ENCODE measurements at places on chromosomes 7 and 10.

DNA sequence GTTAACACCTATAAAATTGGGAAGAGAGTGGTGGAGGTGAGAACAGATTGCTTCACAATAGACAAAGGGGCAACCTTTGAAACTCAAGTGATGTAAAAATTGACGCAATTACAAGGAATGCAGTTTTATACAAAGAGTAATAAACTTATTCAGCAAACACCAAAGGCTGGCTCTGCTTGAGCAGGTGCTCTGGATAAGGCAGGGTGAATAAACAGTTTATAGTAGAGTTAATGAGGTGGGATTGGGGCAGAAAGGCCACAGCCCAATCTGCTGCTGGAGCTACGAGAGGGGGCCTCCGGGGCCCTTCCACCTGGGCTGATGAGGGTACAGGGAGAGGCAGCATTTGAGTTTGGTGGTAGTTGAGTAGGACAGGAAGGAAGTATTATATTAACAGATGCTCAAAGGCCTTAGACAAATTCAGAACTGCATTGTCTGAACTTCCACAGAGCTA lies 6.0 kb downstream of the MUC12 start:
- no peak for DNase-seq

GRCh38 chr7:85516675-85517074 lies 329.8 kb upstream of the SEMA3D start:
- DNase-seq: no peak

DNA sequence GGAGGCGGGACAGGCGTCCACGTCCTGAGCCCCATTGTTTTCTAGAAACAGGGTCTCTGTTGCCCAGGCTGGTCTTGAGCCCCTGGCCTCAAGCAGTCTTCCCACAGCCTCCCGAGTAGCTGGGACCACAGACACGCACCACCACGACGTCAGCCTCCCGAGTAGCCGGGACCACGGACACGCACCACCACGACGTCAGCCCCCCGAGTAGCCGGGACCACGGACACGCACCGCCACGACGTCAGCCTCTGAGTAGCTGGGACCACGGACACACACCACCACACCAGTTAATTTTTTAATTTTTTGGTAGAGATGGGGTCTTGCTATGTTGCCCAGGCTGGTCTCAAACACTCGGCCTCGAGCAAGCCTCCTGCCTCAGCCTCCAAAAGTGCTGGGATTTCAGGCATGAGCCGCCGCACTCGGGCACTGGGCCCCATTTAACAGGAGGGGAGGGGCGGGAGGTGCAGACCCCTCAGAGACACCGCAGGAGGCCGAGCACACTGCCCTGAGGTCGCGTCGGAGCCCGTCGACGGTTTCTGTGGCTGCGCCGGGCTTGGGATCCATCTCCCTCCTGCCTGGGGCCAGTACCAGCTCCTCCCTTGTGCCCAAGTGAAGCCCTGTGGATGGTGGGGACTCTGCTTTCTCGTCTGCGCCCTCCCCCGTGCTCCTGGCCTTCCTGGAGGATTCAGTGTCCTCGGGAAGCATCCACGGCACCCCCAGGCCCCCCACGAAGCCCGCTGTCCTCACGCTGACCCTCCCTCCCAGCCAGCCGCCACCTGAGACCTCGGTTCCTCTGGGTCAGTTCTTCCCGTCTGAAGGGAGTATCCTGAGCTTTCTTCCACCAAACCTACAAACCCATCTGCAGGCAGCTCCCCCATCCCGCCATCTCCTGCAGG lies 13.0 kb downstream of the FAM20C start:
- DNase-seq: no peak

DNA sequence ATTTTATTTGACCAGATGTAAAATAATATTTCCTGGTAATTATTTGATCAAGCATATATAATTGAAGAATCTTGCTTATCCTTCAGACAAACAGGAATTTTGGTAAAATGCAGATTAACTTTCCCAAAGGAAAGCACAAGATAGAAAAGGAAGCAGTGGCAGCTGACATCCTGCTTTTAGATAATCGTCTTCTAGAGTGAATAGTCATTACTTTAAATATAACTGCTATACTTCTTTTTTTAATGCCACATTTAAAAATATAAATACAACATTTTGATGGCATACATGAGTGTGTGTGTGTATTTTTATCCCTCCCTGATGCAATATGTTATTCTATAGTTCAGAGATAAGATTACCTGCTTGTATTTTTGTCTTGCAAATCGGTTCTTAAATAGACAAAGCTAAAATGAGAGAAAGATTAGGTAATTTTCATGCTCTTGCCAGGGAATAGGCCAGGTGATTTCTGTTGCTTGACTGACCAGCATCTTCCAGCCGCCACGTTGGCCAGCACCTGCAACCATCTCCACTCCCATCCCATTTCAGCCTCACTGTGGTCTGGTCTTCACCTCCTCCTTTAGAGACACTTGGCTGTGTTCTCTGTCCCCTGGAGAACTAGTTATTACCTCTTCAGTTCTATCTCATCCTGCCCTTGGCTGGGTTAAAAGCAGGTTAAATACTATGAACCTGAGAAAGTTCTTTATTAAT lies 58.1 kb downstream of the MDFIC start:
- DNase-seq: no peak

- DNase-seq: no peak
These were observed 110.3 kb downstream of the GAD2 start for GRCh38 chr10:26326851-26327250.

GRCh38 chr7:88346357-88346756 lies 39.7 kb upstream of the STEAP4 start:
- no peak for DNase-seq

- no peak for DNase-seq
These were observed 53.8 kb downstream of the PANK1 start for GRCh38 chr10:89591111-89591795.

DNA sequence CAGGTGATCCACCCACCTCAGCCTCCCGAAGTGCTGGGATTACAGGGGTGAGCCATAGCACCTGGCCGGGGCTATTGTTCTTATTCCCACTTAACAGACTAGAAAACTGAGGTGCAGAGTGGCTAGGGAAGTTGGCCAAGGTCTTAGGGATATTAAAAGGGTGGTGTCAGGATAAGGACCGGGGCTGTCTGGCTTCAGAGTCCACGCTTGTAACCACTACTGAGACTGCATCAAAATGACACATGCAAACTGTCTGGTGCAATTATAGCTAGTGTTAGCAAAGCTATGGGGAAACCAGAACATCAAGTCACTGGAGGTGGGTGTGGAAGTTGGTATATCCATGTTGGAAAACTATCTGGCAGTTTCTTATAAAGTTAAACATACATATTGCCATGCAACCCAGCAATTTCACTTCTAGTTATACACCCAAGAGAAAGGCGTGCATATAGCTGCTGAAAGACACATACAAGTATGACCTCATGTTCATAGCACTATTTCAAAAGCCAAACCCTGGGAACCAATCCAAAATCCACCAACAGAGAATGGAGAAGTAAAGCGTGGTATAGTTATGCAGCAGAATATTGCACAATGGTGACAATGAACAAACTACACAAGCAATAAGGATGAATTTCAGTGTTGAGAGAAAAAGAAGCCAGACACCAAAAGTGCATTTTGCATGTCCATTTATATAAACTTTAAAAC lies 33.9 kb upstream of the EEPD1 start:
- peak; percentile 91 for DNase-seq

DNA sequence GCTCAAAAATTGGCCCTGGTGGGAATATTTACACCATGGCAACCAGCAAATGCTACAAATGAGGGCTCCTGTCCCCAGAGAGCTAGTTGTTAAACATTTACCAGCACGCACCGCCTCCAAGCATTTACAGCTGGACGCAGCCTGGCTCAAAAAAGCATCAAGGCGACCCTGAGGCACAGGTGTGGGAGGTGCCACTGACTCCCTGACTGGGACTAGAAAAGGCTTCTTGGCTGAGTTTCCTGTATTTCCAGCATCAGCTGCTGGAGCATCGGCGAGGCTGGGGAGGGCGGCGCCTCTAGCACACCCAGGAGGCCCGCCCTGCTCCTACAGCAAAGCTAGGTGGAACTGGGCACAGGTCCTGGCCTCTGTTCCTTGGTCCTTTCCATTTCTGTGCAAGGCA lies 43.5 kb upstream of the ZRANB1 start:
- no peak for DNase-seq

DNA sequence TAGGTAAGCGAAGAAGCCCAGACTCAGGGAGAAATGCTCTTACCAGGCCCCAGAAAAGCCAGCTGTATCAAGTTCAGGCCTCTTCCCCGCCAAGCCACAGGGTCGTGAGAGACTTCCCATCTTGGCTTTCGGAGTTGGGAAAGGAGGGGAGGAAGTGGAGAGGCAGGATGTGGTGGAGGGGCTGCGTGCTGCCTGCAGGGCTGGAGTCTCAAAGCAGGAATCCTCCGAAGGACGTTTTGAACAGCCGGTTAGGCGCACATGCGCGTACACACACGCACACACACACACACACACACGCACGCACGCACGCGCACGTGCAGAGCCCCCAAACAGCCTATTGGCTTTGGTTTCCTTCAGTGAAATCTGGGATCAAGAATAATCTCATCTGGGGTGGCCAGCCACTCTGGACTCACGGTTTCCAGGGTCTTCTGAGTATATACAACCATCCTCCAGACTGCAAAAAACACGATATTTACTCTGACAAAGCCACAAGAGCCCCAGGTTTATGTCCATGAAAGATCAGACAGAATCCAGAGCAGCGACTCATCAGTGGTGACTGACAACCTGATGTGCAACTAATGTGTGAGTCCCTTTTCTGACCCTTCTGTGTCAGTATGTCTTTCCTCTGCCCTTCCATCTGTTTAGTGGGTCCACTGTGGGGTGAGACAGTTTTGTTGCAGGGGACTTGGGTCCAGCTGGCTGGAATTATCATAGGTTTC lies 115.0 kb upstream of the ZNF438 start:
- DNase-seq: no peak

- no peak for DNase-seq
These were observed 4.0 kb downstream of the VSIR start for GRCh38 chr10:71769279-71769823.

DNA sequence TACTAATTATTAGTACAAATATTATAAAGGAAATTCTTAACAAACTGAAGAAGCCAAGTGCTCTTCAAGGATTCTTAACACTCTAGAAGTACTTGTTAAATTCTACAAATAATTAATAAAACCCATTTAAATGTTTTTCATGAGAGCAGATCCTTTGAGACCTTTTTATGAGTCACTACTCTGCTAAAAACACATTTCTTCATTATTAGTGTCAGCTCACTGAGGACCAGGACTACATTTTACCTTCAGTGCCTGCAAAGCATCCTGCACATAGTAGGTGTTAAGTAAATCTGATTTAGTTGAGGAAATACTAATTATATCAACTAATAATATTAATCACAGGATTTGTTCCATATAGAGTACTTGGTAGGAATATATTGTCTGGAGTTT lies 273.6 kb downstream of the PHTF2 start:
- DNase-seq: no peak

GRCh38 chr7:142001163-142001874 lies 5.6 kb downstream of the MGAM start:
- no peak for DNase-seq

DNA sequence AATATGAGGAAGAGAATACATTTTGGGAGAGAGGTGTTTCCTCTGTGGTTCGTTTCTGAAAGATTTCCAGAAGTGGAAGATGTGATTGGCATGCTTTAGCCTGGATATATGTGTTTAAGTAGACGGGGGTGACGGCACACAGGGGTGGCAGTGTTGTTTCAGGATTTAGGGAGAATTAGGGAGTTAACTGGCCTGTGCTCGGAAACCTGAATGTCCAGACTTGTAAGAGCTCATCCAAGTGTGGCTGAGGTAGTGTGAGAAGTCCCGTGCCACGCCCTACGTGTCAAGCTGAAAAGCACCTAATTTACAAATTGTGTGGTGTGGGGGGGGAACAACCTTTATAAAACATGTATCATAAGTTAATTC lies 1.1 kb downstream of the RALA start:
- DNase-seq: no peak

GRCh38 chr7:131109759-131110296 lies 217.8 kb upstream of the MKLN1 start:
- peak; percentile 75 for DNase-seq

- no peak for DNase-seq
These were observed 25.8 kb downstream of the MACC1 start for GRCh38 chr7:20191391-20191869.

DNA sequence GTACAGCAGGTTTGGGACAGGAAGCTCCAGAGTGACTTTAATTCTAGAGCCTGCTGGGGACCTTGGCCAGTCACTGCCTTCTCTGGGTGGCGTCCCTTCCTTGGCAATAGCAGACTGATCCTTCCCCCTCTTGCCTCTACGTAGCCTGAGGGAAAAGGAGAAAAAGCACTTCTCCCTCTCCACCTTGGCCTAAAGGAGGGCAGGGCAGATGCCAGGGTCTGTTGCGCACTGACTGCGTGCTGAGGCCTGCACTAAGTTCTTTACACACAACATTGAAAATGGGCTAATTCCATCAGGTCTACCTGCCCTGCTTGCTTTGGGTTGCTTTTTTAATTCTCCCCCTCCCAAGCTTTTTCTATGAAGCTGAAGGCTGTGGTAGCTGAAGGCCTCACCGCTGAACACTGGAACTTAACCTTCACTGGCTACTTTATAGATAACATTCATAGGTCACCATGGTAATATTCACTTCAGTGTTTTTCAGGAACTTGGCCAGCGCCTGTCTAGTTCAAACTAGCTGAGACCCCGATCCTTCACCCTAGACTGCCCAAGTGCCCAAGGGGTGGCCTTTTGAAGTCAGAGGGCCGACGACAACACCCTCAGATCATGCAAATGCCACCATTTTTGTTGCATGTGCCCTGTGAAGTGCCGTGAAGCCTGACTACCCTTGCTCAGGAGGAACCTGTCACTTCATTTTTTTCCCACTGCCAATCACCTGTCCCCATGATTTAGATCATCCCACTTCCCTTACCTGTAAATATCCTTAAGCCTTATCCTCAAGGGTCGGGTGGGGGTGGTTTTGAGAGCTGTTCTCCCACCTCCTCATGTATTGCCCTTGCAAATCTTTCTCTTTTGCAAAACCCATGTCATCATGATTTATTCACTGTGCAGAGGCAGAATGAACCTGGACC lies 28.7 kb downstream of the PRF1 start:
- no peak for DNase-seq

DNA sequence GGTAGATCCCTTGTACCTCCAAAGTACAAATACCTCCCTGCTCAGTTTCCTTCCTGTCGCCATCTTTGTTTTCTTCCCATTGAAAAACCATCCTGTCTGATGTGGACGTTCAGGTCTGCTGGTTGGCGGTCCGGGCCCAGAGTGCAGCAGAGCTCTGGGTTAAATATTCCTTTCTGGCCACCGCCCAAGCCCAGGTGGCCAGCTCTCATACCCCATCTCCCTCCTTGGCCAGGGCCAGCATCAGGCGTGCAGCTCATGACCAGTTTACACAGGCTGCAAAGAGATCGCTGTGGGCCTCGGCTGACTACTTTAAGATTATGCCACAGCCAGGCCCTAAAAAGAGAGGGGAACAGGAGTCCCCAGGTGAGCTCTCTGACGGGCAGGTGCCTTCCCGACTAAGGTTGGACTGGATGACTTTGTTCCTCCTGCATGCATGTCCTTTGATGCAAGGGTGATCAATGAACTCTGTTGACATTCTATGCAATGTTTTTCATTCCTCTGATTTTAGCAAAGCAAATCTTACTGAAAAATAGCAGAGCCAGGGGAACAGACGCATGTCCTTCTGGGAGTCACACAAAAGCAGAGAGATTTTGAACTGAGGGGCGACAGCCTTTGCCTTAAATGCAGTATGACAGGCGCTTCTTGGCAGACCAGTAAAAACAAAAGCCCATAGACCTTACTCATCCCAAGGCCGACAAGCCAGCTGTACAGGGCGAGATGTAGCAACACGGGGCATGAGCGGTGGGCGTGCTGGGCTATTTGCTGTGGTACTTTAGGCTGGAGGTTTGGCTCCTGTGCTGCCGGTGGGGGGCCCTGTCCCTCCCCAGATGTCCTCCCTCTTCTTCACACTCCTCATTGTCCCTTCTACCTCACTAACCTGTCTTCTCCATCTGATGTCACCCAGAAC lies 33.3 kb upstream of the SH2B2 start:
- no peak for DNase-seq

- DNase-seq: no peak
These were observed 251.2 kb upstream of the PPP2R2D start for GRCh38 chr10:131649617-131650016.
